ENCODE measurements at places on chromosomes 3 and 15.
A peak's percentile ranks its signal among the peaks of the same experiment; 100 is the strongest.

DNA sequence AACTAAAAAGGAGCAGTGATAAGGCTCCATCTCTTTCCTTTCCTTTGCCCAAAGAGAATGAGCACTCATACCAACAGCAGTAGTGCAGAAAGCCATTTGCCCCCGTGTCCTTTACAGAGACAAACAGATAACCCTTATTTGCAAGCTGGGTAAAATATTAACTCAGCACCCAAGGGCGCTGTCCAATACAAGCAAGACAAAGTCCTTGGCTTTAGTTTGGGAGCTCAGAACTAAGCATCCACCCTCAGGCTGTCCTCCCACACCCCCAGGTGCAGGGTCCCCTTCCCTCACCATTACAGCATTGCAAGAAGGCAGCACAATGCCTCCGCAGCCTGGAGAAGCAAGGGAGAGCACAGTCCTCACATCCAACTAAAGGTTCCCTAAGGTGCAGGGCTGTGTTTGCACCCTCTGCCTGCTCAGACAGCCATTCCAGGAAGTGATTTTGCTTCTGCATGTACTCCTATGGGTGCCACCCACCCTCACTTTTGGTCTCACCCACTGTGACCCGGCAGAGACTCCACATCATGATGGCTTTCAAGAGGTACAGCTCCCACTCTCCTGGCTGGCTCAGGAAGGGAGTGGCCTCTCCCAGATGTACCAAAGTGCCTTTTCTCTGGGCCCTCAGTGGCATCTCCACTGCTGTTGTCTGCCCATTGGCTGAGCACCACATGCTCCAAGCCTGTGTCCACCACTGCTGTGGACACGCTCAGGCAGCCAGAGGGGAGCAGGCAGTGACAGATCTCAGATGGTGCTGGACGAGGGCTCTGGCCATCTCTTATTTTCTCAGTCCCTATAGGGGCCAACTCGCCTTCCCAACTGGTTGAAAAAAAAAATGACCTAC lies 34.1 kb upstream of the HES1 start:
- DNase-seq, result no peak

DNA sequence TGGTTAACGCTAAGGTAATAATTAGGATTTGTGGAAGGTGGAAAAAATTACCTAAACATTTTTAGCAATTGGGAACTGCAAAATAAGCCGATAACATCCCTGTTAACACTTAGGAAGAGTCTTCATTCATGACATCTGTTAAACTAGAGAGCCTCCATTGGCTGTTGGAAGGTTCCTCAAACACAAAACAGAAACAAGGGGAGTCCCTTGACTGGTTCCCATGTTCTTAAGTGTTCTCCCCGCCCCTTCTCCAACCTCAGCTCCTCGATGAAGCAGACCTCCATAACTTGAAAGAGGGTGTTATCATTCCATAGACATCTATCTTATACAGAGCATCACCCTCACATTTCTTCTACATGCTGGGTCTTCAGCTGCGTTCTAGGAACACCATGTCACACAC lies 2.5 kb downstream of the SLC22A13 start:
- no peak for DNase-seq

DNA sequence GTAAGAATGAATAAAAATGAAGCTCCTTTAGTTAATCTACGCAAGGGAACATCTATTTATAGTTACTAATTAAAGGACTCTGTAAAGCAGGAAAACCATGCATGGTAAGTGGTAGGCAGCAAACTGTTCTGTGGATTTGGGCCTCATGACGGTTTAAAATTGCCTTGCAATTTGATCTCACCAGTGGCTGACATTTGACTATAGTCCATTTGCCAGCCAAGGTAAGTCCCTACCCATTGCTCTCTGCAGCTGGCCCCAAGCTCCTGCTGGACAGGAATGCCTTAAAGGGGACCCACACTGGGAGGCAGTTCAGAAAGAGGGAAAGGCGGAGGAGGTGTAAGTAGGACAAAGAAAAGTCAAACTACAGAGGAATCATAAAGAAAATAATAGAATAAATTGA lies 203.3 kb downstream of the PLCL2 start:
- DNase-seq, result no peak

DNA sequence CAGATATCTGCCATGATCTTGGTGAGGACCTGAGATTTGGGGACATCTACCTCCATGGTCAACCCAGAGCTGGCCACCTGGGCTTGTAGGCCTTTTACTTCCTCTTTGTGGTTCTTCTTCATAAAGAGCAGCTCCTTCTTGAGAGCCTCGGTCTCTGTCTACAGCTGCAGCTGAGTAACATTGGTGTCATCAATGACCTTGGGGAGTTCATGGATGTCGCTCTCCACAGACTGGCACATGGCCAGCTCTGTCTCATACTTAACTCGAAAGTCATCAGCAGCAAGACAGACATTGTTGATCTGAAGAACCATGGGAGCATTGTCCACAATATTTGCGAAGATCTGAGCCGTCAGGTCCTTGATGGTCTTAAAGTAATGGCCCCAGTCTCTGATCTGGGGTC lies 15.7 kb upstream of the RASA2 start:
- no peak for DNase-seq

GRCh38 chr15:37967788-37968187 lies 33.3 kb downstream of the TMCO5A start:
- DNase-seq, result no peak

DNA sequence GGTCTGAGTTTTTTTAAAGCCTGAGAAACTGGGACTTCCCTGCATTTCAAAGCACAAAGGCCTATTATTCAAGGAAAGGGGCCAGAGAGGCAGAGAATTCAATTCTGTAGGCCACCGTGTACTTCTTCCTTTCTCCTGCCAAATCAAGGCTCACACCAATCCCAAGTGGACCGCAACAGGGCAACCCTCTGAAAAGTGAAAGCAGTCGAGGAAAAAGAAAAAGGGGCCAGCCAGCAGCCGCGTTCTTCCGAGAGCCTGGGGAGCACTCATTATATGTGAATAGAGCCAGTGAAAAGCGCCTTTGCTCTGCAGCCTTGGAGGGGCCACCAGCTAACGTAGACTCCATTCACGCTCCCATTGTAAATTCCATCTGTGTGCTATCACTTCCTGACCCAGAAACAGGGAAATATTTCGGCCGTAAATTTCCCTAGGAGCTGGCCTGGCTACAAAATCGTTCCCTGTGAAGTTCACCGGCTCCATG lies 45.9 kb upstream of the THUMPD3 start:
- peak; percentile 32 for DNase-seq

DNA sequence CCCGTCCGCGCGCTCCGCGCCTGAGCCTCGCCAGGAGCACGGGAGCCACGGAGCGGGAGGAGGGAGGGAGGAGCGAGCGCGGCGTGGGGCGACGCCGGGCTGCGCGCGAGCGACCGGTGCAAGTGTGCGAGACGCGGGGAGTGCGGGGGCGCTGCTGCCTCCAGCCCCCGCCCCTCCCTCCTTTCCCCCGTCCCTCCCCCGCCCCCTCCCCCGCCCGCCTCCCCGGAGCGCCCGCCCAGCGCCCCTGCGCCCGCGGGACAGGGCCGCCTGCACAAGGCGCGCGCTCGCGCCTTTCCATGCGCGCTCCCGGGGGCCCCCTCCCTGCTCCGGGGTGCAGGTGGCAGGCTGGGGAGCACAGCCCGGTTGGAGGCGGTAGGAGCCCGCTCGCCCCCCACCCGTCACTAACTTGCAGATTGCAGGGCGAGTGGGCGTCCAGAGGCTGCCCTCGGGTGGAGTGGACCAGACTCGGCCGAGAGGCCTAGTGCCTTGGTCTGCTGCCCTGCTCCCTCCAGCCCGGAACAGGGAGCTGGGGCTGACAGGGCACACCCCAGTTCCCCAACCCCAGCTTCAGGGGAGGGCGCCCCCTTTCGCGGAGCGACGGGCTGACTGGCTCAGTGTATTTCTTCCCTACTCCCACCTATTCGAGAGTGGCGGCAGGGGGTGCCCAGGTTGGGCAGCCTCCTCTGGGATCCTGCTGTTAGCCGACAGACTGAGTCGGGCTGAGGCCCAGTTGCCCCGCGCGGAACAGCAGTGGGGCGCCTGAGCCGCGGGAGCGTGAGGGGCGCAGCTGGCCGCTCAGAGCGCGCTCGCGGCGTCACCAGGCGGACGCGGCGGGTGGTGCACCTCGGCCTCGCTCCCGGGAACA lies at the start of gene WNT7A:
TSS of gene WNT7A (minus strand) at position 126 of the 865 bp plus-strand sequence. CDS start 255 bp downstream, outside the sequence.
- DNase-seq, result no peak

- DNase-seq, result no peak
These were observed 270.0 kb upstream of the HES1 start for GRCh38 chr3:193865896-193866480.

GRCh38 chr15:58401991-58402649 lies 29.7 kb upstream of the LIPC start:
- DNase-seq, result no peak

GRCh38 chr3:71384837-71385716 lies 198.5 kb downstream of the FOXP1 start:
- no peak for DNase-seq

DNA sequence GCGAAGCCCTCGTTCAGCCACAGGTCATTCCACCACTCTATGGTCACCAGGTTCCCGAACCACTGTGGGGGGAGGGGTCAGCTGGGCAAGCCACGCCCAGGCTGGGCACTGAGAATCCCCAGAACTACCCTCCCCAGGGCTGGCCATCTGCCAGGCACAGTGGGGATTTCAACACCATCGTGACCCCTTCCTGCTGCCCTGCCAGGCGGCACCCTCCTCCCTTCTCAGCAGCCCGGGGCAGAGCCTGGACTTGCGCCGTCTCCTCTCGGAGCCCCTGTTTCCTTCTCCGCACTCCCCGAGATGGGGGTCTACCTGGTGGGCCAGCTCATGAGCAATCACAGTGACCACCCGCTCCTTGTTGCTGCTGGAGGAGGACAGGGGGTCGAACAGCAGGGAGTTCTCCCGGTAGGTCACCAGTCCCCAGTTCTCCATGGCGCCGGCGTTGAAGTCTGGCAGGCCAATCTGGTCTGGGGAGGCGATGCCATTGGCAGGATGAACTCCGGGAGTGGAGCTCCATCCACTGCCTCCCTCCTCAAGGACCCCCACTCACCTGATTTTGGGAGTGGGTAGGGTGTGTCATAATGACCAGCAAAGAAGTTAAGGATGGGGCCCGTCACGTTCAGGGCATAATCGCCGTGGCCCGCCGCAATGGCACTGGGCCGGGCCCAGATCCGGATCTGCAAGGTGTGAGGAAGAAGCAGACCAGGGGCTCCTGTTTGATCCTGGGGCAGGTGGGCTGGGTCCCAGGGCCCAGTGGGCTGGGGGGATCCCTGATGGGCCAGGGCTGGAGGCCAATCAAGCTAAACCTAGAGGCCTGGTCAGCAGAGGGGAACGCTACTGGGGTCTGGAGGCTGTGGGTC lies 10.5 kb downstream of the ANPEP start:
- DNase-seq, result no peak

DNA sequence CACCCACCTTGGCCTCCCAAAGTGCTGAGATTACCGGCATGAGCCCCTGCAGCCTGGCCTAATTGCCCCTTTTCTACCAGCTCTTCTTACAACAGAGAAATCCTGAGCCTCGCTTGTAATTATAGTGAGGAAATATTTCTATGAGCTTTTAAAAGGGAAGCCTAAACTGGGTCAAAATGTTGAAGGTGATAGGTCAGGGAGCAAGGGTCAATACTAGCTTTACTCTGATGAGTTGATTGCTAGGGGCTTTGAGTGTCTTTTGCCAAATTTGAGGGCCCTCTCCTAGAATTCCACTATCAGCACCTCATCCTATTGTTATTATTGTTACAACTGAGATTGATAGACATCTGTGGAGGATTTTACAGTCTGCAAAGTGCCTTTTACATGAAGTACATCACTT lies 62.4 kb upstream of the PIAS1 start:
- no peak for DNase-seq

DNA sequence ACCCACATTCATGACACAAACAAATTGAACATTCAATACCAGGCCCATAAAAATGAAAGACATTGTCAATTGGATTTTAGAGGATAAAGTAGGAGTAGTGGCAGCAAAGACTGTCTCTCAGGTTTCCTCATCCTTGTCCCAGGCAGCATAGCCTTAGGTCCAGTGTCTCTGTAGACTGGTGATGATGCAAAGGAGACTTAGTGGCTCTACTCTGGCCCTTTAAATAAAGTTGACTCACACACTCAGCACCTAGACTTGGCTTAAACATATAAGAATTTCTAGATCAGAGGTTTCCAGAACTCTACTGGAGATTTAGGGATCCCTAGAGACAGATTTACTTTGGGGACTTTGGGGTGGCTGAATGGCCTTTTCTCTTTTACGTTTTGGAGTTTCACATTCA lies 166.6 kb downstream of the NR1D2 start:
- DNase-seq, result no peak

DNA sequence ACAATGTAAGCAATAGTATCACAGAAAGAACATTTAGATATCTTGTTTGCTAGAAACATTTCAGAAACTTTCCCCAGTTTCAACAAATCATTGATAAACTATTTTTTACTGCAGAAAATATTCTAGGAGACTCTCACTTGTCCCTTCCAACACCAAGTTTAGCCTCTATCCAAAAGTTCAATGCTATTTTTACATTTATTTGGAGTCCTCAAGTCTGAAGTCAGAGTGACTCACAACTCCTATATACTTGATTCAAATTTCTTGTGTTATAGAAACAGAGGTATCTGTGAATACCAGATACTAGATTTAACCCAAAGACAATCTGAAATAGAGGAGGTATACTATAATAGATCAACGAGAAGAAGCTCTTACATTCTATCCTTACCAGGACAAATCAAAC lies 49.6 kb downstream of the RFX7 start:
- no peak for DNase-seq

DNA sequence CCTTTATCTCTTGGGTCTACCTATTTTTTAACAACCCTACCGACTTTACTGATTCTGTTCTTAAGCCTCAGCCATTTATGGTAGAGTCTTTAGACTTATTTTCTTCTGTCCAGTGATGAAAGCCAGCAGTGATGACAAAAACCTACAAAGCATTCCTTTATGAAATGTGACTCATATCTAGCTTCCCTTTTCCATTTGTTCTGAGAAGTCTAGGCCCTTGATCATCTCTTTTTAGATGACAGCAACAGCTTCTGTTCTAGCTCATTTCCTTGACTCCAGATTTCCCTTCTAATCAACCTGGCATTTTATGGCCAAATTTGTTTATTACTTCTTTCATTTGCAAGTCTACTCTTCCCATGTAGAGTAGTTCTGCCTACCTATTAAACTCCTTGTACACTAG lies 36.1 kb downstream of the CFAP44 start:
- DNase-seq, result peak; percentile 29

Measured in stromal cell of bone marrow (primary cell).